Endothelial cell of umbilical vein (primary cell): ENCODE measurements at places on chromosomes 5 and 9. TPM values are rescaled to one million over a fixed set of nuclear protein-coding genes. Genes with fewer than 3 reads are reported as not detected.
A peak's percentile ranks its signal among the peaks of the same experiment; 100 is the strongest.

DNA sequence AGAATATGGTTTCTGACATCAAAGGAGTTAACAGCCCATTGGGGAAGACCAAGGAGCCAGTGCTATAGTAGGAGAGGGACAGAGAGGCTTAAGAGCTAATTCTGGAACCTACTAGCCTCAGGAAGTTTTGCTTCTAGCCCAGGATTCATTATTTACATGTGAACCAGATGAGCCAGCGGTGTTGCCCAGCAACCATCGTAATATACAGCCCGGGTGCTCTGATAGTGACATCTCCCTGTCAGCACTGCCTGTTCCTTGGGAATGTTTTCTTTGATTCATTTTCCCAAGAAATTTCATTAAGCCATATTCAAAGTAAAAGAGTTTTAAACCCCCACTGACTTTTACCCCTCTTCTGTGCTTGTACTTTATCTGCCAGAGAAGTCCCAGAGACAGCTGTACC lies 217.4 kb upstream of the ADAMTSL1 start:
- DNase-seq, result peak; percentile 9

DNA sequence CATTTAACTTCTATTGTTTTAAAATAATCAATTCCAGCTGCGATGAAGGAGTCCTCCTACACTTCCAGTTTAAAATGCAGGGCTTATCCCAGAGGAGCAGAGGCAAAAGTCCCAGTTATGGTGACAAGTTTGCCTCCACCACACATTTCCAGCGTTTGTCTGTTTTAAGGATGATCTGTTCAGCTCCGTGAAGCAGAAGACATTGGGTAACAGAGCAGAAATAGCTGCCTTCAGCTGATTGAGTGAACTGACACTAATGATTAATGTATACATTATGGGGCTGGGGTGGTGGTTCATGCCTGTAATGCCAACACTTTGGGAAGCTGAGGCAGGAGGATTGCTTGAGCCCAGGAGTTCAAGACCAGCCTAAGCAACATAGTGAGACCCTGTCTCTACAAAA lies 127.6 kb downstream of the HSD17B3 start:
- no peak for DNase-seq

The ANKRD31 gene
- total RNA-seq, result not detected in 2 replicates

The GFI1B gene
- not detected in 2 replicates for total RNA-seq

The MRPL41 gene
- 50.7 and 53.3 TPM in 2 replicates for total RNA-seq

- no peak for DNase-seq
Observed at GRCh38 chr5:160251406-160252155, 22.3 kb downstream of the FABP6 start.

The SLC12A7 gene
- 28.7 and 38.8 TPM in 2 replicates for total RNA-seq

GRCh38 chr9:130820135-130820738 lies 14.8 kb upstream of the ABL1 start:
- no peak for DNase-seq

DNA sequence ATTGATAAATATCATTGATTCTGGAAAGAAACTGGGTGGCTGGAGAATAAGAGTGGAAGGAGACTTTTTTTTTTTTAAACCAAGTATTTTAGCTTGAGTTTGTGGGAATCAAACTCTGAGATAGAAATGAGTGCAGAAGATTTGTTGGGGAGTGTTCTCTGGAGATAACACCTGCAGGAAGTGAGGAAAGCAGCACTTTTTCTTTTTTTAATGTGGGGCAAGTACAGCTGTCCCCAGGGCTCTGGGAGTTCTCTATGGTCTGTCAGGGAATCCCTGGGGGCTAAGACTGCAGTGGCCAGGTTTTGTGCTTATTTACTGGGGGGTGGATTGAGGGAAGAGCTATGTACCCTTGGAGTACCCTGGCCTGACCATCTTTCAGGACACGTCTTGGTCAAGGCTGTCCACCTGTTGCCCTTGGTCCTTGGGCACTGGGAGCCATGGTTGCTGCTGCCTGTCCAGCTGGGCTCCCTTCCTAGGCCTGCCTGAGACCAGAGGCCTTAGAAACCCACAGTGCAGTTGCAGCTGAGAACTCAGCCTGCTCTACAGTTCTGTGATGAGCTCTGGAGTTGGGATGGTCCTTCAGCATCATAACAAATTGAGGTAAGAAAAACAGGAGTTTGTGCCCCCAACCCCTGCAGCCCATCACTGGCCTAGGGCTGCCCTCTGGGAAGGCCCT lies 85.8 kb downstream of the PHAX start:
- no peak for DNase-seq

GRCh38 chr9:89811356-89811755 lies 206.5 kb downstream of the GADD45G start:
- DNase-seq, result no peak

DNA sequence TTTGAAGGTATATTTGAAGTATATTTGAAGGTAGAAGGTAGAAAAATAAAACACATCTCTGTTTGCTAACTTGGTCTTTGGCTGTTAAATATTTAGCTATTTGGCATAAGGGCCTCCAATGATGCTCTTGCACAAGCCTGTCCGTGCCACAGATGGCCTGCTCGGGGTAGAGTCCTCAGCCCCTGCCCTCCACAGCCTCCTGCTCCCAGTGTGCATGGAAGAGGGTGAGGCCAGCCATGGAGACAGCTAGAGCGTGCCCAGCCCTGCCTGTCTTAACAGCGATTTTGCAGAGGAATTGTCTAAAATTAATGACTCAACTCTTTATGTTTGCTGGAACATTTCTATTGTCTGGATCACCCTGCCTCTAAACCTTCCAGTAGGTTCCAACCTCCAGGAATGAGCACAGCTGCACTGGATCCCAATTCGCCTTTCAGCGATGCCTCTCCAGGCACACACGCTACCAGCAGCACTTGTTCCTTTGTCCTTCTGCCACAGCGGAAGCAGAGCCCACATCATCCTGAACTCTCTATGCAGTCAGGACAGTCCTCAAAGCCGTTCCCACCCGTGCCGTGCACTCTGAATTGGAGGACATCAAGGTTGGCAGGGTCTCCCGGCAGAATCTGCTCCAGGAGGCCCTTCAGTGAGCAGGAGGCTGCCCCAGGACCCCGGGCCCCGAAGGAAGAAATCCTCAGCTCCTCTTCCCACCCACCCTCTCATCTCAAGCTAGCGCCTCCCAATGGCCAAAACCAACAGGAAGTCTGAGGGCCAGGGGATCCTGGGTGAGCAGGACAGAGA lies 254.0 kb upstream of the IRX1 start:
- no peak for DNase-seq

The GBGT1 gene
- total RNA-seq, result 28.7 and 35.6 TPM in 2 replicates

DNA sequence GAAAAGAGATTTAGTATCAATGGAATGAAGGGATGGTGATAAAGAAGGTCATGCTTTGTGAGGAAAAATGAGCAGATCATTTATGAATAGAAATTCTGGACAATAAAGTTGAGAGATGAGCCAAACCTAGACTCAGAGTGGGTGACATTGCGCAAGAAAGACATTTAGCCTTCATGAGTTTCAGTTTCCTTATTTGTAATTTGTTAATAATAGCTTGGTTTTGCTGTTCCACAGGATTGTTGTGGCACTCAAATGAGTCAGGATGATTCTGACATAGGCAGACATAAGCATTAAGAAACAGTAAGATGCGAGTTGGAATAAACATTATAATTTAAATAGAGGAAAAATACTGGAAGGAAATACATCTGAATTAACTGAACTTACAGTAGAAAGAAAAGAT lies 34.8 kb downstream of the ITGA2 start:
- DNase-seq, result peak; percentile 52

DNA sequence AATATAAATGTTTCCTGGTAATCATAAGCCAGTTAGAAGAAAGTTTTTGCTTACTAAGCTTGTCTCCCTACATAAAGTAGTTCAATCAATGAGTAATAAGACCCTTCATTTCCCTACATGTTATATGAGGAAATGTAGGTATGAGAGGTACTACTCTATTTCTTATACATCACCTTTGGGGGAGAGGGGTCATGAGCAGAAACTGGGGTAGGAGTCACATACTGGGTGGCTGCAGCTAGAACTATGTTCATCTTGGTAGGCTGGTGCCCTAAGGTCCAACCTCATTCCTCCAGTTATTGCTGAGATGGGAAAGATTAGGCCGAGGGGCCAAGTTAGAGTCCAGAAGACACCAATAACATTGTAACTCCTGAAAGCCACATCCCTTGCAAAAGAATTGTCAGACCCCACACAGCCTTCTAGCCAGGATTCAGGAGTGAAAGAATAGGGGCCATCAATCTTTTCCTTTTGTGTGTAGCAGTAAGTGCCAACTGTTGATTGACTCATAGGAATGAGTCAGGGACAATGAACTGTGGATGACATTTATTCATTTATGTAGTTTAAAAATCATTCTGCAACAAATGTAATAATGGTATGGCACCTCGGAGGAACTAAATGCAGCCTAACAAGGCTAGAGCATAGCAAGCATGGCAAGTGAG lies 21.6 kb upstream of the SREK1 start:
- peak; percentile 38 for DNase-seq

GRCh38 chr9:88590558-88591146 lies 55.7 kb downstream of the NXNL2 start:
- DNase-seq, result no peak

DNA sequence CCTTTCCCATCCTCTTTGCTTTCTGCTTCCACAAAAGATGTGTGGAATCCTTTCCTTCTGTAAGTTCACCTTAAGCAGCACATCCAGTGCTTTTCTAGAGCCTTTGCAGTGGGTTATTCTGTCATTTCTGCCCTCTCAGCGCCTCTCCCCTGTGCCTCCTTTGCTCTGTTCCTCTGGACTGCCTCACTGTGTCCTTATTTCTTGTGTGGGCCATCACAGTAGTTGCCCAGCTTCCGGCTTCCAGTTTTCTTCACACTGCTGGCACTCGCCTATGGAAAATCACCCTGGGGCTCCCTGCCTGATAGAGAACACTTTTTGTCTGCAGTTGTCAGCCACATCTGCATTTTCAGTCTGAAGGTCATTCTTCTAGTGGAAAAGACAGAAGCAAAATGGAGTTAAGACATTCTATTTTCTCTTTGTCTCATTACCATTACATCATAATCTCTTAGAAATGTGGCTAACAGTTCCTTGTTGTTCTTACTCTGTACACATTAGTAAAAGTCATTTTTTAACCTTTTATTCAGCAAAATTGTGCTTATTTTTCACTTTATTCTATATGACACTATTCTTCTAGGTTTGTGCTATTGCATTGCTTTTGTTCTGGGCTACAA lies 64.1 kb upstream of the ZNF608 start:
- DNase-seq, result no peak

The RHOBTB3 gene
- 37.6 and 44.1 TPM in 2 replicates for total RNA-seq

The GPR151 gene
- not detected in 2 replicates for total RNA-seq

DNA sequence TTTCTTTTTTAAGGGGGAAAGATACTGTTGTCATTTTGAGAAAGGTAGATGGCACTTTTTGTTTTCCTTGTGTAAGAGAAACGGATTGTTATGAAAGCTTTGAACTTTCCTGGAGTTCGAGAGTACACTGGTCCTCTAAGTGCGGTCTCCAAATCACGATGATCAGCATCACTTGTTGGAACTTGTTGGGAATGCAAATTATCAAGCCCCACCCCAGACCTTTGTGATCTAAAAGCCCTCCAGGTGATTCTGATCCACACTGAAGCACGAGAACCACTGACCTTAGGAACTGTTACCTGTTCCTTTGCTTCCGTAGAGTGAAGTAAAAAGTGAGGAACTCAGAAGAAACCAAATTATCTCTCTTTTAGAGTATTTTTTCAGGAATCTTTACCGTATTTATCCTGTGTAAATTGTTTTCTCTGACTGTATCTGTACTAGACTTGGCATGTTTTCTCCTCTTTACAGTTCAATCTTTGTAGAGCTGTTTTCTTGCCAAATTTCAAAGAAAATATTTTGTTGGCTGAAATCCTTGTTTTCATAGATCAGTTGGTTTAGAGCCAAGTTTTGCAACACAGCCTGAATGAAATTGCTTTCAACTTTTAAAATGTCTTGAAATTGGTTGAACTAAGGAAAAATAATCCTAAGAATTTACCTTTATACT lies 4.0 kb downstream of the MAT2B start:
- peak; percentile 81 for DNase-seq

The TAF11L14 gene
- total RNA-seq, result not detected in 2 replicates

The IL4 gene
- total RNA-seq, result not detected in 2 replicates

DNA sequence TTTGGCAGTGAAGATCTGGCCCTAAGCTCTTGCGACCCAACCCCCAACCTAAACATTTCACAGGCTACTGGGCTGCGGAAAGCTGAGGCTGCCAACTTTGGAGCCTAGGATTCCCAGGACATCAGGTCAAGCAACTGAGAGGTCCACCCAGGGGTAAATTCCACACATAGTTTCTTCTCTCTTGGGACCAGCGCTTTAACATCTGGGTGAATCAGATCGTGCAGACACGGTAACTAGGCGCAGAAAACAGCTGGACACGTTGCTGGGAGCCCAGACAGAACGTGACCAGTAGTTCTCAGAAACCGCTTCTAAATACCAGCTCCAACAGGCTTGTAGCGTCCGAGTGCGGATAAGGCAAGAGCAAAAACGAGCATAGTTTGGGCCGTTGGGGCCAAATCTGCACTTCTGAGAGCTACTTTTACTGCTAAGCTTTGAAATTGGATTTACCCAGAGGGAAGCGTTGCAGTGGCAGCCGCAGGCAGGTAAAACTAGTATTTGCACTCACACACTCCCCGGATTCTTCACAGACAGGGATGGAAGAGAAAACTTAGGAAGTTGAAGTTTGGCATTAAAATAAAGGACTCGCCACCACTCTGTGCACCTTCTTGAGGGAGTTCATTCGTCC lies 11.8 kb downstream of the ITGA1 start:
- DNase-seq, result peak; percentile 69

The SERINC5 gene
- 9.9 and 10.1 TPM in 2 replicates for total RNA-seq

GRCh38 chr5:140248414-140248813 lies 54.5 kb downstream of the PFDN1 start:
- DNase-seq, result no peak

The BRINP1 gene
- total RNA-seq, result not detected in 2 replicates

The INSL4 gene
- not detected in 2 replicates for total RNA-seq

GRCh38 chr5:92444888-92445287 lies 1061.8 kb upstream of the ARRDC3 start:
- DNase-seq, result no peak

- DNase-seq, result peak; percentile 71
Observed at GRCh38 chr9:36207546-36208012, 16.9 kb downstream of the CLTA start.

The PCDHA4 gene
- total RNA-seq, result 0.04 and 0.14 TPM in 2 replicates

DNA sequence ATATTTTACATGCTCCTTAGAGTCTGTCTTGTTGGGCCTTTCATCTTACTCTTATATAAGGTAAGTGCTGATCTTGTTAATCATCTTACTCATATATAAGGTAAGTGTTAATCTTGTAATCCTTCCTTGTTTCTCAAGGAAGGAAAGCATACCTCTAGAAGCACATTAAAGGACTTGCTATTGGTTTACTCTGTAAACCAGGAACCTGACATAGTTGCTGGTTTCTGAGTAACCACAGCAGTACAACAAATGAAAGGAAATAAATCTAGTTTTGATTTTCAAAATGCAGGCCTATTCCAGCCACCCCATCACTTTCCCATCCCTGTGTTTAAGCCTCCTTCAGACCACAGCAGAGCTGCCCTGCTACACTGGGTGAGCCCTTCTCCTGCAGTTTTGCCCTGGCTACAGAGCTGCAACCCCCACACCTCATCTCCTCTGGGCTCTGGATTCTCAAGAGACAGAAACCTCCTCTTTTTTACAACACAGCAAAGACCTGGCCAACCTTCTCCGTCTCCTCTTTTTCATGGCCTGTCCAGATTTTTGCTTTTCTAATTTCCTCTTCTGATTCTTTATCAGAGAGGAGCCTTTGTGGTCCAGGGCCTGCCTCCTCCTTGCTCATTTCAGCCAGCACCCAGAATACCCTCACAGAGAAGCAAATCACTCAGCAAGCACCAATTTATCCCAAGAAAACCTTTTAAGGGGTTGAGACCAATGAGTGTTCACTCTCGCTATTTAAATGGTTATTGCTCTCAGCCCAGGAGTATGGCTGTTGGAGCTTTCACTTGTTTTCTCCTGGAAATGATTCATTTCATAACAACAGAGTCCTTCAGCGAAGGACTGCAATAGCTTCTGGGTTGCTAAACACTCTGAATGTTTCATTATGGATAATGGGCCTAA lies 103.2 kb downstream of the FSTL4 start:
- DNase-seq, result no peak
